Activated CD4-positive, alpha-beta T cell treated with anti-CD3 and anti-CD28 coated beads, Interleukin-2, amount 50 U/mL, for 1 hour (primary cell): ENCODE measurements at places on chromosomes 3 and 15.

GRCh38 chr15:27490867-27491595 lies 520.0 kb downstream of the GABRG3 start:
- DNase-seq, result no peak

GRCh38 chr3:156814295-156814694 lies 11.9 kb upstream of the LEKR1 start:
- no peak for DNase-seq

GRCh38 chr3:124089214-124089613 lies 97.3 kb upstream of the ROPN1 start:
- no peak for DNase-seq

- no peak for DNase-seq
Observed at GRCh38 chr3:135865085-135865484, 100.4 kb upstream of the PPP2R3A start.

DNA sequence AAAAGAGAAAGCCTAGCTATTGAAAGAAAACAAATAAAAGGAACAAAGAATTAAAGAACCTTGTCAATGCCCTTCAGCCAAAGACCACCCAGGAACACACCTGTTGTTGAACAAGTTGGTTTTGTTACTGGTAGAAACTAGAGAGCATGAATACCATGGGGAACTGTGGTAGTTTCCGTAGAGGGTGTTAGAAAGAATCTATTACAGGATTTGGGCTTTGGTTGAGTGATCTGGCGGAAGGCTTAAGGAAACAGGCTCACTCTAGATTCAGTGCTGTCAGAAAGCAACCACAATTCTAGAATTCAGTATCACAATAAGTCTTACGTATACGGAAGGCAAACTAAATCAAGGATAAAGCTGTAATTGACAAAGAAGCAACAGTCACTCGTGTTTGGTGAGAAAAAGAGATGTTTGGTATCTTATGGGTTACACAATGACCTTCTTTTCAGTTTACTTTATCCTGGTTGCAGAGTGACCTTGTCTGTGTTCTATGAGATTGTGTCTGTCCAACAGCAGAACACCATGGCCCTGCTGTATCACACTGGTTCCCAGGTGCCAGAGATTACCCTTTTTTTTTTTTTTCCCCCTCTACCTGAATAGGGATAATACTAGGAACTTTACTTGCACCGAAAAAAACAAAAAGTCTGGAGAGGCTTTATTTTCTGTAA lies 265.9 kb downstream of the SHQ1 start:
- DNase-seq, result no peak

DNA sequence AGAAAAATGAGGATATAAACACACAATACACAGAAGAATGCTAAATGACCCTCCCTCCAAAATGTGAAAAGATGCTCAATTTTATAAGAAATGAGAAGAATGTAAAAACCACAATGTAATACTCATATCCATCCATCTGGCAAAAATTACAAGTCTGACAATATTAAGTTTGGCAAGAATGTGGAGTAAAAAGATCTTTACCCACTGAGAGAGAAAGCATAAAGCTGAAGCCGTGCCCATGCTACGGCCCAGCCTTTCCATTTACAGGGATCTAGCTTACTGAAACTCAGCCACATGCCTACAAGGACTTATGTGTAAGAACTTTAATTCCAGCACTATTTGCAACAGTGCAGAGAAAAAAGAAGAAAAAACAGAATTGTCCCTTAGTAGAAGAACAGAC lies 42.9 kb downstream of the ATP13A3 start:
- DNase-seq, result no peak

- no peak for DNase-seq
Observed at GRCh38 chr3:191336833-191337232, 6.5 kb upstream of the UTS2B start.

DNA sequence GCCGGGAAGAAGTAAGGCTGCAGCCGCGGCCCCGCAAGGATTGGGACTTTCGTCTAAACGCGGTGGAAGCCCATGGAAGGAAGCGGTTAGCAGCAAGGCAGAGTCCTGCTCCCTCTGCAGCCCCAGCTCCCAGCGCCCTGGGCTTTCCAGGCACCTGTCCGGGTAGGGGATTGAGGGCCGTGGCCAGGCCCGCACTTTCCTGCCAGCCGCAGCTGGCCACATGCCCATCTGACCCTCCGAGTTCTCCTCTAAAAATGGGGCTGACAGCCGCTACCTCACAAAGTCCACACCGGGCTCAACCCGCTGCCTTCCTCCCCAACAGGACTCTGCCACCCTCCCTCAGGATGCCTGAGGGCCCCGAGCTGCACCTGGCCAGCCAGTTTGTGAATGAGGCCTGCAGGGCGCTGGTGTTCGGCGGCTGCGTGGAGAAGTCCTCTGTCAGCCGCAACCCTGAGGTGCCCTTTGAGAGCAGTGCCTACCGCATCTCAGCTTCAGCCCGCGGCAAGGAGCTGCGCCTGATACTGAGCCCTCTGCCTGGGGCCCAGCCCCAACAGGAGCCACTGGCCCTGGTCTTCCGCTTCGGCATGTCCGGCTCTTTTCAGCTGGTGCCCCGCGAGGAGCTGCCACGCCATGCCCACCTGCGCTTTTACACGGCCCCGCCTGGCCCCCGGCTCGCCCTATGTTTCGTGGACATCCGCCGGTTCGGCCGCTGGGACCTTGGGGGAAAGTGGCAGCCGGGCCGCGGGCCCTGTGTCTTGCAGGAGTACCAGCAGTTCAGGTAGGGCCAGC lies 1.9 kb downstream of the NEIL1 start:
- DNase-seq, result no peak

- DNase-seq, result no peak
Observed at GRCh38 chr3:64224826-64225610, at the start of gene PRICKLE2. Gene PRICKLE2 (minus strand): TSS chr3:64225466. CDS start chr3:64198927, 26,539 bp downstream.

GRCh38 chr15:70762469-70763119 lies 764 bp downstream of the UACA start:
- DNase-seq, result peak; percentile 4

DNA sequence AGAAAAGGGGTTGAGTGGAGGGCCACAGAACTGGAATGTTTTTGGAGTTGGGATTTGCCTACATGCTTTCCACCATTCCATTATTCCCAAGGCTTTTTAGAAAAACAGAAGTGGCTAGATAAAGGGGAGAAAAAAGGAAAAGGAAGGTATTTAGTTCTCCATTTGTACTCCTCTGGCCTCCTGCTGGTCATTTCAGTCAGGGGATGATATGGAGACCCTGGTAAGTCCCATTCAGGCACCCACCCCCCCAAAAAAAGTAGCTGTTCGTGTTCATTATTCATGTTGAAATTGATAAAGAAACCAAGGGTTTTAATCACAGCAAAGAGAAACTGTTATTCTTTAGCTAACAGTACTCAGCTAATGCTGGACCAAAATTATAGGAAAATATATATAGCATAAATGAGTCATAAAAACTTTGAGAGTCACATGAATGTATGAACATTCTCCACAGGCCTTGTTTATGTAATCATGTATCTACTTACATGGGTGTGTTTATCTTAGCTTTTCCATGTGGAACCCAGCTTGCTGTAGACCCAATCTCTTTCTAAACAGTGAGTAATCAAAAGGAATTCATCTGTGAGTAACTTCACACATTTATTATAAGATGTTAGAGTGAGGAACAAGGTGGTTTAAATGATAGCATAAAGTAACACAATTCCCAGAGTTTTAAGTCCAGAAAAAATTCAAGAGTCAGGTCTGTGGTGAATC lies 167.2 kb downstream of the KCNMB2 start:
- DNase-seq, result no peak

DNA sequence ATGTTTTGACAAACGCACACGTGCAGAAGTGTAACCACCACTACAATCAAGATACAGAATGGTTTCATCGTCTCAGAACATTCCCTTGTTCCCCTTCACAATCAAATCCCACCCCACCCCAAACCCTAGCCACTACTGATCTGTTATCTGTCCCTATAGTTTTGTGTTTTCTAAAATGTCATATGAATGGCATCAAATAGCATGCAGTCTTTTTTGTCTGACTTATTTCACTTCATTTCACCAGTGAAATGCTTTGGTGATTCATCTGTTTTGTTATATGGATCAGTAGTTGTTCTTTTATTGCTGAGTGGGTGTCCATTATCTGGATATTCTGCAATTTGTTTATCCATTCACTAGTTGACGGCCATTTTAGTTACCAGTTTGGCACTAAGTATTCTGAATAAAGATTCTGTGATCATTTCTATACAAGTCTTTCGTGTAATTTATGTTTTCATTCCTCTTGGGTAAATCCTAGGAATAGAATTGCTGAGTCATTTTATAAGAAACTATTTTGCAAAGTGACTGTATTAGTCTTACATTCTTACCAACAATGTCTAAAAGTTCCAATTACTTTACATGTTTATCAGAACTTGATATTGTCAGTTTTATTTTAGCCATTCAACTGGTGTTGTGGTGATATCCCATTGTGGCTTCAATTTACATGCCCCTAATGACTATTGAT lies 232.8 kb downstream of the CLSTN2 start:
- no peak for DNase-seq

DNA sequence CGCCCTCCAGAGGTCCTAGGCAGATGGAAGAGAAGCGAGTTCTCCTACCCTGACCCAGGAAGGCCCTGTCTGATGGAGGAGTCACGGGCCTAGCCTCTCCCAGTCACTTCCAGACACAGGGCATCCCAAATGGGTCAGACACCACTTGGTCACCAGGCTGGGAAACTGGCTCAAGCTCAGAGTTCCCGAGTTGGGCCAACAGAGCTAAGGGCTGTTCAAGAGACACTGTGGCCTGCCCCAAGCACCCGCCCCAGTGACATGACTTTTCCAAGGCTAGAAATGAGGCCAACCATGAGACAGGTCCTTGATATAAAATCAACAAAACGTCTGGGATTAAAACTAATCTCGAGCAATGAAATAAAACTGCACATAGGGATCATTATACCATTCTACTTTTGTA lies 113.8 kb downstream of the IQSEC1 start:
- DNase-seq, result no peak

GRCh38 chr3:56290374-56290773 lies 177.9 kb downstream of the ERC2 start:
- DNase-seq, result no peak

- DNase-seq, result no peak
Observed at GRCh38 chr3:127730171-127730570, 57.4 kb downstream of the ABTB1 start.

- DNase-seq, result no peak
Observed at GRCh38 chr3:13088028-13089006, 15.1 kb upstream of the IQSEC1 start.
